SK-N-SH (cell line): ENCODE measurements at places on chromosomes 16 and 17.

DNA sequence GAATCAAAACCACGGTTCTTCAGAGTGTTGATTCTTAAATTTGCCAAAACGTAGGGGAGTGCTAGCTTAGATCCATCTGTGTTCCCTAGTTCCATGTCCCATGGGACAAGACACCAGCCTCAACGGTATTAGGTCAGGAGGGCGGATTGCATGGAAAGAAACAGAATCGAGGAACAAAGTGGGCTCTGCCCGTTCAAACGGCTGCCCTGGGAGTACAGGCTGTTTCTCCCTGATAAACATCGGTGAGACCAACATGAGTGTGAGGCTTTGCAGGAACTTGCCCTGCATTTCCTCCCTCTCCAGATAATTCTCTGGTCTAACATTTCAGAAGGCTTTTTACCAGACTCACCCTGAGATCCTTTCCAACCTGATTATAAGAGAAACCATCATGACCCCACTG is 82.2 kb downstream of the MRM3 start:
- H3K4me1 ChIP-seq = peaks cover 4% of the 10 kb centered on the region; the same call in 1 of the 2 replicates
- H3K4me3 ChIP-seq = no peak overlapping the region
- DNase-seq = peak; percentile 53
- H3K36me3 ChIP-seq = no peaks in the 10 kb centered on the region

DNA sequence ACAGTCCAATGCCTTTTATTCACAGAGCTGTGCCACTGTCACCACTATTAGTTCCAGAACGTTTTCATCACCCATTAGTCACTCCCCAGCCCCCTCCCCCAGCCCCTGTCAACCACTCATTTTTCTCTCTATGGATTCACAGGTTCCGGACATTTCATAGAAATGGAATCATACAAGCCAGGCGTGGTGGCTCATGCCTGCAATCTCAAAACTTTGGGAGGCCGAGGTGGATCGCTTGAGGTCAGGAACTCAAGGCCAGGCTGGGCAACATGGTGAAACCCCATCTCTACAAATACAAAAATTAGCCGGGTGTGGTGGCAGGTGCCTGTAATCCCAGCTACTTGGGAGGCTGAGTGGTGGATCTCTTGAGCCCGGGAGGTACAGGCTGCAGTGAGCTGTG is 759 bp upstream of the PAM16 start:
- peak overlapping the region; percentile 83 for H3K27ac ChIP-seq
- H3K36me3 ChIP-seq = peaks cover 2% of the 10 kb centered on the region; the same call in 1 of the 2 replicates
- peaks cover 10% of the 10 kb centered on the region; the same call in 1 of the 2 replicates for H3K4me1 ChIP-seq
- no peak for DNase-seq
- no peak overlapping the region for H3K4me3 ChIP-seq

DNA sequence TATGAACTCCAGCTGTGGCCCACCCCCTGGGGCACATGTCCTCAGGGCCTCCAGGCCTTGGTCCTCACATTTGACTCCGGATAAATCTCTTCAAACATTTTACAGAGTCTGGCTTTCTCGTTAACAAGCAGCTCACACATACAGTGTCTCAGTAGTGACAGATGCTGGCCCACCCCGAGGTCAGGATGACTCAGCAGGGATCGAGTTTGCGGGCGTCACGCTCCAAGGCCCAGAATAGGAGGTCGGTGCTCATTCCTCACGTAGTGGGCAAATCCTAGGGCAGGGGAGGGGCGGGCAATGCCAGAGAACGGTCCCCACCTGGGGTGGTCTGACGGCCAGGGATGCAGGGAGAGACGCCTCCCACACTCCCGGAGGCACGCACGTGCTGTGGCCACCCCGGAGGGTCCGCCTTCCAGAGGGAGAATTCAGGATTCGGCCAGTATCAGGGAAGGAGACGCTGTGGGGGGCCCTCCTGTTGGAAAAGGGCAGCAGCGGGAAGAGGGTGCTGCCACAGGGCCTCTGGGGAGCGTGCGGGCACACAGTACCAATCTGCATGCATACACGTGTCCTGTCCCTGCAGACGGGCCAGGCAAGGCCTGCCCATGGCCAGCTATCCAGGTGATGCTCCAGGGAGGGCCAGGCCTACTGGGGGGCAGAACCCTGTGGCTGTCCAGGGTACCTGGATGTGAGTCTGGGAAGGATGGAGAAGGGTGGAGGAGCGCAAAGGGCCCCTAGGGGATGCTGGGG is 8.6 kb downstream of the SLC7A5 start:
- H3K27me3 ChIP-seq = no peaks in the 10 kb centered on the region
- no peak overlapping the region; the same call in 1 of the 2 replicates for H3K27ac ChIP-seq
- H3K4me1 ChIP-seq = peaks cover 18% of the 10 kb centered on the region; the same call in 1 of the 2 replicates
- no peak overlapping the region for H3K4me3 ChIP-seq
- no peaks in the 10 kb centered on the region for H3K36me3 ChIP-seq

DNA sequence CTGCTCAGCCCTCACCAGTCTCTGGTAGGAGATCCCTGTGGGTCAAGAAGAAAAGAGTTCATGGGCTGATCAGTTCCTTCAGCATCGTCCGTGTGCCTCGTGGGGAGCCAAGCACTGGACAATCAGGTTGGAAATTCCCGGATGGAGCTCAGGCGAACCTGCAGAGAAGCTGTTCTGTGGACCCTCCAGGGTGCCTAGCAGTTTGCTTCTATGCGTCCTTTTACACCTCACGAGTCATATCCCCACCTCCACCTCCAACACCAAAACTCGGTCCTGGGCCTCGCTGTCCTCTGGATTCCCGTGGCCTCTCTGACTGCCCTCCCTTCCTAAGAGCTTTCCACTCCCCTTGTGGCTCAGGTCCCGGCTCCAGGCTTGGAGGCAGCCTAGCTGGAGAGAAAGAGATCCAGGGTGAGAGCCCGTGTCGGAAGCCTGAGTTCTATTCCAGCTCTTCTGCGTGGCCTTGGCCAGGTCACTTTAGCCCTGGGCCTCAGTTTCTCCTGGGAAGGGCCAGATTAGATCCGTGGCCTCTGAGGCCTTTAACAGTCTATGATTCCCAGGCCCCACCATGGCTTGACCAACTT is 26.2 kb upstream of the PIK3R6 start:
- H3K4me3 ChIP-seq = no peak overlapping the region
- peaks cover 21% of the 10 kb centered on the region; the same call in 1 of the 2 replicates for H3K27me3 ChIP-seq
- no peaks in the 10 kb centered on the region for H3K36me3 ChIP-seq
- DNase-seq = no peak
- H3K27ac ChIP-seq = no peak overlapping the region
